Right renal cortex interstitium (tissue), 3 donors: ENCODE measurements at places on chromosomes 3 and 15. TPM values are rescaled to one million over a fixed set of nuclear protein-coding genes. Genes with fewer than 3 reads are reported as not detected.

FEZF2 gene
- not detected for polyA plus RNA-seq

CDCP1 gene
- polyA plus RNA-seq = 1.1 TPM

GPR27 gene
- polyA plus RNA-seq = 8.1 TPM

B3GALNT1 gene
- 50.1 TPM for polyA plus RNA-seq

CHMP2B gene
- 55.4 TPM for polyA plus RNA-seq

KAT2B gene
- polyA plus RNA-seq = 23.2 TPM

UQCRC1 gene
- polyA plus RNA-seq = 294 TPM

DNA sequence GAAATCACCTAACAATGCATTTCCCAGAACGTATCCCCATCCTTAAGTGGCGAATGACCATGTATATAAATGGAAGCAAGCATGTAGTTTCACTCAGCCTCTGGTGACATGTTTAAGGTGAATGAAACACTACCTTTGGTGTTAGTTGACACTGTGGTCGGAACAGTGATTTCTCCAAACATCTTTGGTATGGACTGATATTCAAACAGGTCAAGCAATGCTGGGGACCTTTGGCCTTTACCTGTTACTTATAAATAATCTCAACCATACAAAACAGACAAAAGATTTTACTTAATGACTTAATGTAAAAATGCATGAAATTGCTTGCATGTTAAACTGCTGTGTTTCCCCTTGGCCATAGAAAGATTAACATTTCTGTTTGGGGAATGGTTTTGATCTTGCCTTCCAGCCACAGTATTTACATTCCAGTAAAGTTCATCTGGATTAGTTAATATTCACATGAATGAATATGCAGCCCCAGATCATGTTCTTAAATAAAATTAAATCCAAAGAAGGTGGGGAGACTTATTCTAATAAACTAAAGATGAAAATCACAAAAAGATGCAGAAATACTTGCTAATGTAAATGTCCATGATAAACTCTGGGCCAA, 74.4 kb upstream of the HES1 start:
- no peak for DNase-seq

- no peak for DNase-seq
Measured at GRCh38 chr3:99094606-99095005, 193.1 kb upstream of the DCBLD2 start.

DNA sequence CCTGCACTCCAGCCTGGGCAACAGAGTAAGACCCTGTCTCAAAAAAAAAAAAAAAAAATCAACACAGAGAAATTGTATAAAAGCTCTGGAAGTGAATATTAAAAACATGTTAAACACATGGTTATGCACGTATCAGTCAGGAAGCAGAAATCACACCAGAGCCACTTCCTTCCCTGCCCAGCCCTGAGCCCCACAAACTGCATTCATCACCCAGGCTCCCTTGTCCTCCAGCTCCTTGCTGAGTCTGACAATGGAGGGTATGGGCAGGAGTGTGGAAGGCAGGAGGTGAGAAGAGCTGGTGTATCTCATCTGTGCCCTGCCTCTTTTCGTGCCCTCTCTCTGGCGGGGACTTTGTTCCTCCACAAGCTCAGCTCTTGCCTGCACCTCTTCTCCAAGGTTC, 12.1 kb upstream of the LOXL1 start:
- DNase-seq = no peak

DNA sequence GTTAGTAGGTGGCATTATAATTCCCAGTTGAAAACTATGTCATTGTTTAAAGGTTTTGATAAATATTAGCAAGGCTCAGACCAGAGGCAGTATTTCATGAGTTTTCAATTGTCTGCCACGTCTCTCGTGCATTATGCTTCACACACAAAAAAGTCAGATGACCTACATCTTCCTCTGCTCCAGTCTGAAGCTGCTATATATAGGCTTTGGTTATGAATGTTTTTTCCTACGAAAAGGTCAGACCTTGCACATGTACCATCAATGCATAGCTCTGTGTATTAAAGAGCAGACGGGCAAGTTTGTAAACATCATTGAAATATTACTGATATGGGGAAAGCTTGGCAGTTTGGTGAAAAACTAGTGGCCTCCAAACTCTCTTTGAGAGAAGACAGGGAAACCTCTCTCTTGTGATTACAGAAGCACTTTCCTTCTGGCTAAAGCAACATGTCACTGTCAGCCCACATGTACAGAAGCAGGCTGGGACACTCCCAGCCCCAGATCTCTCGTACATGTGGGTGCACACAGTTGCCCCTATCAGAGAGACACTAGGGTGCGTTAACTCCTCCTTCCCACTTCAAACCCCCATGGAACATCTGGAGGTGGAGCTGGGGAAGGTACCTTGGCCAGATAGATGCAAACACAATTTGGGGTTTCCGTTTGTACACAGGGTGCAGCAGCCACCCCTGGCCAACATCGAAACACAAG, 184.0 kb upstream of the BCL6 start:
- no peak for DNase-seq

- DNase-seq = no peak
Measured at GRCh38 chr3:147407114-147407497, 763 bp upstream of the ZIC4 start.

GRCh38 chr3:188950832-188951489, 220.8 kb upstream of the TPRG1 start:
- no peak for DNase-seq

- no peak for DNase-seq
Measured at GRCh38 chr3:195258449-195259153, 12.4 kb downstream of the XXYLT1 start.

- no peak for DNase-seq
Measured at GRCh38 chr3:193824365-193824764, 231.4 kb downstream of the OPA1 start.

GRCh38 chr3:159502986-159503385, 485.6 kb upstream of the IL12A start:
- no peak for DNase-seq

GRCh38 chr15:52556524-52557273, 12.1 kb downstream of the ARPP19 start:
- no peak for DNase-seq

DNA sequence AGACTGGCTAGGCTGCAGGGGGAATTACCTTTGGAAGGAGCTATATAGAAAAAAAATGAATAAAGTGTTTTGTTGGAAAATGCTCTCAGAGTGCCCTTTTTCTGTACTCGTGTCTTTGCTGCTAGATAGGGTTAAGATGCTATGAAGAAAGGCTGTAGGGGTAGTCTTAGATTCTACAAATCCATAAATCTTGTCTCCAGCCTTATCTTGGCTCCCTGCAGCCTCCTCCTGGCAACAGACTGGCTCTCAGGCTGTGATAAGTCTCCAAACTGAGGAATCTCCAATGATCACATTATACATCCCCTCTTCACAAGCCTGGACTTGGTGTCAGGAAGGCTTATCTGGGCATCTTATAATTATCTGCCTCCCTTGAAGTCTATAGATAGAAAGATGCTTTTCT, 9.3 kb downstream of the LPCAT4 start:
- DNase-seq = no peak

- no peak for DNase-seq
Measured at GRCh38 chr3:195450731-195451229, 8.0 kb upstream of the ACAP2 start.

DNA sequence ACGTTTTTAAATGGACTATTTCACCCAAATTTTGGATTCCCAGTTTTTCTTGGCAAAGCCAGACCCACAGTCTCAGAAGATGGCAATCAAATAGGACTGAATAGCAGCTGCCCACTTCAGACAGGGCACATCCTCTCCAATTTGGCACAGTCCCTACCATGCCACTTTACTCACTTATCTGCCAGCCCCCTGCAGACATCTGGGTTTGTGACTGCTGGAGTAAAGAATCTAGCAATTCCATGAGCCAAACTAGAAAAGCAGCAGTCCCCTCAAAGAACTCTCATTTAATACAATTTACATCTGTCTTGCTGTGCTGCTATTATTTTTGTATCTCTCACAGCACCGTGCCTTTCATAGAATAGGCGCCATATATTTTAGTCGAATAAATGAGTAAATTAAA, 16.0 kb upstream of the LRRN1 start:
- DNase-seq = no peak

- DNase-seq = no peak
Measured at GRCh38 chr3:15271785-15272381, 60.5 kb downstream of the SH3BP5 start.

GRCh38 chr3:128276146-128276435, 122.8 kb downstream of the EEFSEC start:
- no peak for DNase-seq

DNA sequence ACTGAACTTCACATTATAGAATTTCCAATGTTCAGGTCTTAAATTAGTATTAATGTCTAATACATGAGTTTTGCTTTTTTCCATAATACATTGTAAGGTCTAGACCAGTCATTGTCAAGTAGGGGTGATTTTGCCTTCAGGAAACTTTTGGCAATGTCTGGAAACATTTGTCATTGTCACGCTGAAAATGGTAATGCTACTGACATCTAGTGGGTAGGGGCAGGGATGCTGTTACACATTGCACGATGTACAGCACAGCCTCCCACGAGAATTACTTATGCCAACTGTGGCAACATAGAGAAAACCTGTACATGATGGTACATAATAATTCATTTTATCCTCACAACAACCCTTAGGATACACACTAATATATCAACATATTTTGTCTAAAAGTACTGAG, 384.1 kb downstream of the CADM2 start:
- no peak for DNase-seq

- no peak for DNase-seq
Measured at GRCh38 chr15:76865548-76865991, 39.6 kb downstream of the SCAPER start.

DNA sequence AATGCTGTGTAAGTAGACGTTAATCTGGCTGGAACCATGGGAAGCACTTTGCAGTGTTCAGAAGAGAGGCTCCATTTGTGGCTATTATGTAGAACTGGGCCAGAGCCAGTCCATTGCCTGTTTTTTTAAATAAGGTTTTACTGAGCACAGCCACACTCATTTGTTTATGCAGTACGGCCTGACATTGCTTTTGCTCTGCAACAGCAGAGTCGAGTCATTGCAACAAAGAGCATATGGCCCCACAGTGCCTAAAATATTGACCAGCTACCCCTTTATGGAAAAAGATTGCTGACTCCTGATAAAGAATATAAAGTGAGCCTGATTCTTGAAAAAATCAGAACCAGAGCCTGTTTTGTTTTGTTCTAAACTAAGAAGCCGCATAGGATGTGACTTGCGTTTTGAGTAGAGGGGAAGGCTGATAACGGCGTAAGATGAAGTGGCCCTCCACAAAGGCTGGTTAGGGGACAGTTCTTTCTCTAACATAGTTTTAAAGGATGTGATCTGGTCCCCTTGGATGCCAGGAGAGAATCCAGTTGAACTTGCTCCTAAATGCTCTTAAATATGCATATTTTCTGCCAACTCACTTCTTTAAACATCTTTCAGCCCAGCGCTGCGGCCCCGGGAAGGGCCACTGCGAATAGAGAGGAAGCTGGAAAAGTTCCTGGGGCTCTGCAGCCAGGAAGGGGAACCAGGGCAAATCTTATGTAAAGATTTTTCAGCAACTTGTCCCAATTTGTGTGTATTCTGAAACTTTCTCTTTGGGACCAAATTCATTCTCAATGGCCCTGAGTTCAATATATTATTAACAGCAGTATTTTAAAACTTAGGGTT, 64.5 kb downstream of the GLDN start:
- no peak for DNase-seq

- DNase-seq = no peak
Measured at GRCh38 chr15:21270474-21270873, 169.8 kb downstream of the POTEB3 start.

DNA sequence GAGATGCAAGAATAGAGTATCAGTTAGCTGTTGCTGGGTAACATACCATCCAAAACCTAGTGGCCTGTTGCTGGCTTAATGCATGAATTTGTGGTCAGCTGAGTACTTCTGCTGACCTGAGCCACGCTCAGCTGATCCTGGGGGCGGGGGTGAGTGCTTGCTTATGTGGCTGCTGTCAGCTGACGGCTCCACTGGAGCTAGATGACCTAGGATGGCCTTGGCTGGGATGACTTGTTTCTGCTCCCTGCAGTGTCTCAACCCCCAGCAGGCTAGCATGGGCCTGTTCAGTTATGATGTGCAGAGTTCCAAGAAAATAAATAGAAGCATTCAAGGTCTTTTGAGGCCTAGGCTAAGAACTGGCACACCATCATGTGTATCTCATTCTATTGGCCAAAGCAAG, 63.9 kb downstream of the FBLN2 start:
- DNase-seq = no peak

DNA sequence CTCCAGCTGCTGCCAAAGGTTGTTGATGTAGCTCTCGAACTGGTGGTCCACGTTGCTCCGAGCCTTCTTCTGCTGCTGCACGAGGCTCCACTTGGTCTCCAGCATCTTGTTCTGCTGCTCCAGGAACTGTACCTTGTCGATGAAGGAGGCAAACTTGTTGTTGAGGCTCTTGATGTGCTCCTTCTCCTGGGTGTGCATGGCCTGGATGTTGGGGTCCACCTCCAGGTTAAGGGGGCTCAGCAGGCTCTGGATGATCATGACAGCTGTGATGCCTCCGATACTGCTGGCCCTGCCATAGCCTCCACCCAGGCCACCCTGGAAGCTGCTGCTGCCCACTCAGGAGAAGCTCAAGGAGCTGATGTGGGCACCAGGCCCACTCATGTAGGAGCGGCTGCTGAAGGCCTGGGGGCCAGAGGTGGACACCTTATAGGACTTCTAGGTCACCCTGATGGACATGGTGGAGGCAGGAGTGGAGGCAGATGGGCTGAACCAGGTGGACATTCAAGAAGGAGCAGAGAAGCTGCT, 14.9 kb upstream of the PSTPIP1 start:
- DNase-seq = no peak

DNA sequence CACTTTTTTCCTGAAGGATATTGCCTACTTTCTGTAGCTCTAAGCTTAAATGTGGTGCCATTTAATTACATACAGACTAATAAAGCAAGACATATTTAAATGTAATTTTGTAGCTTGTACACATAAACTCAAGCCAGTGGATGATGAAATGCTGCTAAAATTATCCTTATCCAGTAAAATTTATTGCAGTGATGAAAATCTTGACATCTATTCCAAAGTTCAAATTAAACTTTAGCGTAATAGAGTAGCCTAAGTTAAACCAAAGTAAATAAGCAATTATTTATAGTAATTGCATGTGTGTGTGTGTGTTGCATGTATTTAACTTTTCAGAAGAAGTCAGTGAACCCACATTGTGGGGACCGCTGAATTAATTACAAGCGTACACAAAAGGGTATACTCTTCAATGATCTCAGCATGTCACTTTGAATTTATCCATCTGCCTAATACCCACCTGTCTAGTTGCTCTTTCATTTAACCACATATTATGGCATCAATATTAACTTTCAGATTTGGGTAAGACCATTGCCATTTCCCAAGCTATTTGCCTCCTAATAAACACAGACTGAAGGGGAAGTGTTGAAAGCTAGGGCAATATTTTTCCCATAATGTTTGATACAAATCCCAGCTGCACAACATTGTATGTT, 85.0 kb downstream of the MECOM start:
- DNase-seq = no peak
